ENCODE measurements at places on chromosomes 3 and 15.

DNA sequence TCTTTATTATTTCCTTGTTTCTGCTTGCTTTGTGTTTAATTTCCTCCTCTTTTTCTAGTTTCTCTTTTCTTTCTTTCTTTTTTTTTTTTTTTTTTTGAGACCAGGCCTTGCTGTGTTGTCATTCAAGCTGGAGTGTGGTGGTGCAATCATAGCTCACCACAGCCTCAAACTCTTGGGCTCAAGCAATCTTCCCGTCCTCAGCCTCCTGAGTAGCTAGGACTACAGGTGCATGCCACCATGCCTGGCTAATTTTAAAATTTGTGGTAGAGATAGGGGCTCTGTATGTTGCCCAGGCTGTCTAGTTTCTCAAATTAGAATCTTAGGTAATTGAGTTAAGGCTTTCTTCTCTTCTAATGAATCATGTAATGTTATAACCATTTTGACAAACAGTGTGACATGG, 22.4 kb downstream of the SLMAP start:
- DNase-seq: no peak

- no peak for DNase-seq
These were observed 12.5 kb downstream of the FLNB start for GRCh38 chr3:58020783-58021071.

DNA sequence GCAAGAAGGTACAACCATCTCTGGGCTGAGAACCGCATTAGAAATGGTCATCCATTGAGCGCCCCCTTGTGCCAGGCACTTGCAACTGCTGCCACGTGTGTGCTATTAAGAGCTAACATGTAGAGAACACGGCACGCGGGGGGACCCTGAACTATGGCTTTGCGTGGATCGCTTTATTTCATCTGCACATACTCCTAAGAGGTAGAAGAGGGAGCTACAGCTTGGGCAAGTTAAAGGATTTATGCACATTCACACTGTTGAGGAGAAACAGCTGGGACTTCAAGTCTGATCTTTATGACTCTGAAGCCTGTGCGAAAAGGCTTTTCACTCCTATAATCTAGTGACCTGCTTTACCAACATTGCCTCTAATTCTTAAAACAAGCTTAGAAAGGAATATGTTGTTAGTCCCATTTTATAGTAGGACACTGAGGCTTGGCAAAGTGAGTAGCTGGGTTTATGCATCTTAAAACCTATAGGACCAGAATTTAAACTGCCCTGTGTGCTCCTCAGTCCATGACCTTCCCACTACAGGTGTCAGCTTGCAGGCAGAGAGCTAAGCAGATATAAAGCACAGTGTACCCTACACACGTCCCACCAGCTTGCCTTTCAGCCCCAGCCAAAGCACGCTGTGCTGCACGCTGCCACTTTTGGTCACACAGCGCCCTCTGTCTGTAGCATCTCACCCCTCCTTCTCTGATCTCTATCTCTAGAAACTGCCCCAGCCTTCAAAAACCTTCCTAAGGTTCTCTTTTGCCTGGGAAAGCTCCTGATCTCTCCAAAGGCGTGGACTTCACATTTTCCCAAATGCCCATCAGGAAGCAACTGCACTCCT, 57.8 kb downstream of the STARD5 start:
- peak; percentile 87 for DNase-seq

DNA sequence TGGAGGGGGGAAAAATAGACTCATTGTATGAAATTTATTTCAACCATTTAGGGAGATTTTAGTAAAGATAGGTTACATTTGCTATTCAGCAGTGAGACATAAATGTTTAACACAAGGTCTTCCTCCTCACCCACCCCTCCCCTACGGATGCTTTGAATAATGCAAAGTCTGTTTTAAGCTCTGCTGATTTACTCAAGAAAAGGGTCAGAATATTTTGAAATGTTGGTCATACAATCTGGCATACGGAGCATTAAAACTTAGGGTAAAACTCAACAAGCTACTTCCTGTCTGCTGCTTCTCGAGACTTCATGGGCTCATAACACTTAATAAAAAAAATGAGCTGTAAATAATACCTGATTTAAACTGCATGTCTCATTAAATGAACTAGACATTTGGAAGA, 156.3 kb downstream of the WNT5A start:
- DNase-seq: no peak

- DNase-seq: no peak
These were observed 47.4 kb downstream of the MRPL46 start for GRCh38 chr15:88419830-88420229.

DNA sequence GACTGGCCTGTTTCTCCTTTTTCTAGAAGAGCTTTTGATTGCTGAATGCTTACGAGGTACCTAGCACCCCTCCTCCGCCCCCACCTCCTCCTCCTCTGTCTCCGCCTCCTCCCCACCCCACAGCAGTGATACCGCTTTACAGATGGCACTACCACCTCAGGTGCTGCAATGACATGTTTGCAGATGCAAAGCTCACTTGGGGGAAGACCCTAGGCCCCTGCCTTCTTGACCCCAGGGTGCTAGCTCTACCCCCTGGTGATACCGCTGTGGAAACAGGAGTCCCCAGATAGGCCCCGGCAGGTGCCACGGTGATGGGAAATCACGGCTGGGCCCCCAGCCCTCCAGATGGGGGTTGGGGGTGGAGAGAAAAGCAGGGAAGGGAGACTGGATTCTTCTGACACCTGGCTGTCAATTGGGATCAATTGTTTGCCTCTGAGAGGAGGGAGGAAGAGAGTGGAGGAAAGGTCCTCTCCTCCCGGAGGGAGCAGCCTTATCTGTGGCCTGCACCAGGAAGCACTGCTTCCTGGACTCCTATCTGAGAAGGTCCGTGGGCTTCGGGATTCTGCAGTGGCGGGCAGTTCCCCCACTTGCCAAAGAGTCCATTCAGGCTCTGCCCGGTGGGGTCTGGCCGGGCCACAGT, 37.6 kb downstream of the DNASE1L3 start:
- no peak for DNase-seq

GRCh38 chr3:155428563-155428962, 135.1 kb upstream of the STRIT1 start:
- DNase-seq: no peak

DNA sequence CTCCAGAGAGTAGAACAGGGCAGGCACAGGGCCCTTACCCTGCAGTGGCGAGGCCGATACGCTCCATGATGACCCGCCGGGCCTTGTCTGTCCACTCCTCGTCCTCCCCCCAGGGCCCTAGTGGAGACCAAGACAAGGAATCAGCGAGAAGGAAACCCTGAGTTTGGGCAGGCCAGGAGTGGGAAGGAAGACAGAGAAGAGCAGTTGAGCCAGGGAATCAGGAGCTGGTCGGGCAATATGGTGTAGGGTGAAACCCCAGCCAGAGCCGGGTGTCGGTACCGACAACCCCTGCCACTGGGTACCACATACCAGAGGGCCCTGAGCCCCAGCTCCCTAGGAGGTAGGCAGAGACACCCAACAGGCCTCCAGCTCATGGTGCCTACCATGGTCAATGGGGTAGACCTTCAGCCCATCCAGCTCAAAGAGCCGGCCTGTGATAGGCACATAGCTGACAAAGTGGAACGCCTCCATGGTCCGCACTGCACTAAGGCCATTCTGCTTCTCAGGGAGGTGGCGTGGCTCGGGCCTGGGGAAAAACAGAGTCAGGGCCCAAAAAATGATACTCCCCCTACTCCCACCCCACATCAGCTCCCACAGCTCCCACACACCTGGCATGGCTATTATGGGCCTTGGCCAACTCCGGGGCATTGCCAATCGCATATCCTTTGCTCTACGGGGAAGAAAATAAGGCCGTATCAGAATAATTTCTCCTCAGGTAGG, 38.0 kb downstream of the SEMA3G start:
- no peak for DNase-seq

GRCh38 chr3:51374456-51374855, 10.6 kb upstream of the MANF start:
- no peak for DNase-seq

DNA sequence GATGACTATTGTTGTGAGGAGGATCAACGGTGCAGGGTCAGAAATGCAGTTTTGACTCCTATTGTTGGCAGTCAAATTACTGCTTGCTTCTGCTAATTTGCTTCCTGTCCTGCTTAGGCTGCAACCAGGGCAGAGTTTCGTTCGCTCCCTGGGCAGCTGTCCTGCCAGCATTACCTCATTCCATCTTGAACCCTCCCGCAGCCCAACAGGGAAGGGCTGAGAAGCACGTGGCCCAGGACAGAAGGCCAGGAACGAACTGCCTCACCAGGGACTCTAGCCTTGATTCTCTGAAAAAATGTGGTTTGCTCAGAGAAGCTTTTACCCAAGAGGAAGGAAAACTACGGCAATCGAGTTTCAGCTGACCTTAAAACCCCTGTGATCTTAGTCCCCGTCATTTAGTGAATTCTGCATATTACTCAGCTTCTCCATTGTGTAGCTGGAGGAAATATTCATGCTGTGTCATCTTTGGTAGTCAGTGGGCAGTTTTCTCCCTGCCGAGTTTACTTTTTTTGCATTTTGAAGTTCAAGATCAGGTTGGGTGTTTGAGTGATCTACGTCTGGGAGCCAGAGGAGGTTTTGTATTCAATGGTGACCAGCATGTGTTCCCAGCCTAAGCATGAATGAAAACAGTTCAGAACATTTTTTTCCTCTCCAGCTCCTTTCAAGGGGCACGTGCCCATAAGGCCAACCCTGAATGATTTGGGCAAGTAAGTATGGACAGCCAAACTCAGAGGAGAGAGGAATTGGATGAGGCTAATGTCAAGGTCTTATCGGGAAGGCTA, 23.0 kb downstream of the TLNRD1 start:
- DNase-seq: peak; percentile 31

DNA sequence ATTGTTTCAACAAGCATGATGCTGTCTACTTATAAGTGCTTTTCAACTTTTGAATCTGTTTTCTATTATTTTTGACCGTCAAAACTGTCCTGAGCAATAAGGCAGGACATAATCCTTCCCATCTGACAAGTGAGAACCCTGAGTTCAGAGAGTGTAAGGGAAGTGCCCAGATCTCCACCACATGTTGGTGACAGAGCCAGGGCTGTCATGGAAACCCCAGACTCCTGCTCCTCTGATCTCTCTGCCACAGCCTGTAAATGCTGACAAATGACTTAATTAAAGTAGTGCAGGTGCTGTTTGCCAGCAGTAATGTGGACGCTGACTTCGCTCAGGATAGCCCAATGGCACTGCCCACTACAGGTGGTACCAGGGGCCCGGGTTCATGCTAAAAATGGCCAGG, 40.3 kb downstream of the SPSB4 start:
- no peak for DNase-seq

GRCh38 chr15:29516929-29517328, 247.3 kb upstream of the NSMCE3 start:
- DNase-seq: no peak

DNA sequence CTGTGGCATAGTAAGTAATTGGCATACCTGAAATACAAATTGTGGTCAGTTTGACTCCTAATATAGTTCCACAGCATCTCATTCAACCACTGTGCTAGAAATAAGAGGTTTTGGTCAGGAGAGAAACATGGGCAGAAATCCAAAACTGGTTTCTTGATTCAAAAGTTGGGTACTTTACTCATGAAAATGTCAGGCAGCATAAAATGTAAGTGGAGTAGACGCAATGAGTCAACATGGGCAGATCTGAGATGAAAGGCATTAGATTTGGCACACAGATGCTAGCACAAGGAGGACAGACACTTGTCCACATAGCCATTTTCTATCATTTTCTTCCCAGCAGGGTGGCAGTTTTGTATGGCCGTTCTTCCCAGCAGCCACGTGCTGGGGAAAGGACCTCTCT, 255.8 kb upstream of the CDIN1 start:
- DNase-seq: no peak

- DNase-seq: peak; percentile 75
These were observed 23.3 kb downstream of the SLC6A6 start for GRCh38 chr3:14425581-14426304.

GRCh38 chr3:67947808-67948508, 293.5 kb upstream of the SUCLG2 start:
- no peak for DNase-seq

DNA sequence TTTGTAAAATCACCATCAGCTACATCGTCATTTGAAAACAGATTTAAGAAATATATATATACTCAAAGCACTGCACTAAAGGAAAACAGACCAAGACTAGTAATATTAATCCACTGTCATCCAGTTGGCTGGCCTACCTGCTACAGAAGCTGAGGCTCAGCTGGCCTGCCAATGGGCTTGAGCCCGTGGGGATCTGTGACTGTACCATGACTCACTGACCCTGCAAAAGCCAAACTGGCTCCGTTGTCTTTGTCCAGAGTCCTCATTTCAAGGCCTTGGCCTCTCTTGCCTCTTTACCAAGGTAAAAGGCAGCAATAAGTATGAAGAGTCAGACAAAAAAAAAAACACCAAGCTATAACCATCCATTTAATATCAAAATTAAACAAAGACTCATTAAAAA, 463.5 kb upstream of the RASGRP1 start:
- no peak for DNase-seq

- DNase-seq: no peak
These were observed 171.7 kb downstream of the TLE3 start for GRCh38 chr15:69926006-69926405.

- DNase-seq: peak; percentile 48
These were observed 44.8 kb downstream of the CYP11A1 start for GRCh38 chr15:74322558-74323180.

GRCh38 chr3:71494212-71494611, 89.3 kb downstream of the FOXP1 start:
- DNase-seq: no peak

- no peak for DNase-seq
These were observed 22.3 kb downstream of the NBEAL2 start for GRCh38 chr3:47001731-47002170.

DNA sequence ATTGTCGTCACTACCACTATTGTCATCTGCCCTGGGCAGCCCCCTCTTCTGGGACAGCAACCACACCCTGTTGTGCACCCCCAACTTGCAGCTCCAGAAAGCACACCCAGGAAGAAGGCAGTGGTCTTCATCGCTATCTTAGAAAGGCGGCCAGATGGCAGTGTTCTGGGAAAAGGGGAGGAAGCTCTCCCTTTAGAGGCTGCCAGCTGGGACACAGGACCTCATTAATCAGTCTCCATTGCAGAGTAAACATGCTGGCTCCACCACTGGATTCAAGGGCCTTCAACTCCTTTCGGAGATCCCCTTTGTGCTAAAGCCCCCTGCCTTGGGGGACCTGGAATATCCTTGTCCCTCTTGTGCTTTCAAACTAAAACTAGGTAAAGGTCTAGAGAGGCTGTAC, 199.3 kb upstream of the LINGO1 start:
- DNase-seq: no peak

DNA sequence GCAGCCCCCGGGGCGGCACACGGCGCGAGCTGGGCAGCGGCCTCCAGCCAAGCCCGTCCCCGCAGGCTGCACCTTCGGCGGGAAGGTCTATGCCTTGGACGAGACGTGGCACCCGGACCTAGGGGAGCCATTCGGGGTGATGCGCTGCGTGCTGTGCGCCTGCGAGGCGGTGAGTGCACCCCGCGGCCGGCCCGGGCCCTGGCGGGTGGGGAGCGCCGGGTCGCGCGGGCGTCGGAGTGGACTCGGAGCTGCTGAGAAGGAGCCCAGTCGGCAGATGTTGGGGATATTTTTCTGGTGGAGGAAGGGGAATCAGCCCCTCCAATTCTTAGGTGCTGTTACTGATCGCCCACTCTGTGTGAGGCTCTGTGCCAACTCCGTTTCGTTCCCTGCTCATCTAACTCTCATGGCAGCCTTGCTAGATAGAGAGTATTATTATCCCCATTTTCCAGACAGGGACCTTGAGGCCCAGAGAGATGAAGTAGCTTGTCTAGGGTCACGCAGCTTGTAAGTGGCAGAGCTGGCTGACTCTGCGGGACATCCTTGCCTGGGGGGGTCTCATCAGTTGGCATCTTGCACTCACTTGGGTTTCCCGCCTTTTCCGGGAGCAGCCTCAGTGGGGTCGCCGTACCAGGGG, 890 bp downstream of the CHRD start:
- no peak for DNase-seq

All from Kasumi-1 (cell line).